ENCODE measurements at places on chromosomes 2 and 18. TPM values are rescaled to one million over a fixed set of nuclear protein-coding genes. Genes with fewer than 3 reads are reported as not detected.

DSG1 gene
- total RNA-seq: 3.6 TPM

CROCC2 gene
- total RNA-seq: not detected

- no peak for DNase-seq
These were observed 37.1 kb downstream of the GPR45 start for GRCh38 chr2:105278654-105279053.

MRPL44 gene
- 29.5 TPM for total RNA-seq

GRCh38 chr2:202099515-202099914, 26.5 kb downstream of the KIAA2012 start:
- no peak for DNase-seq

DNA sequence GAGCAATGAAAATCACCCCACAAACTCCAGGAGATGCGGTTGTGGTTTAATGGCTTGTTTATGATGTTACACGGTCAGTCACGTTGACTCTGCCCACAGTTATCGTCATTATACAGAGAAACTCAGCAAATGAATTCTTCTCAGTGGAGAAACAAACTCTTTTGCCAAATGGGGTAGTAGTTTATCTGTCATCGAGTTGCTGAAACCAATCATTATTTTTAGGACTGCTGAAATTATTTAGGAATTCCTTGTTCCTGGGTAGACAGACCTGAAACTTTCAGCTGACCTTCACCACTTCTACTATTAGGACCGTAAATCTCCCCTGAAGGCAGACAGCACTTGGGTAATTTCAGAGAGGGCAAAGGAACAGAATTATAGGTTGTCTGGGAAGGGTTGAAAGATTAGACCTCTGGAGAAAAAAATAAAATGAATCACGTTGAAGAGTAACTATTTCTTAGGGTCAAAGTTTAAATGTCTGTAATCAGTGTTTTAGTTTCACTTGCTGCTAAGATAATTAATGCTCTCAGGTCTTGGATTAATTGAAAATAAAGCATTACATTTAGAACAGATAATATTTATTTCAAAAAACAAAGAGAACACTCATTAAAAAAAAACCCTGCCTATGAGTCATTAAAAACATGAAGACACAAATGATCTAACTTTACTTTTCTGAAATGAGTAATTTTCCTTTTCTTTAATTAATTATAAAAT, 52.1 kb upstream of the LYPD6 start:
- DNase-seq: no peak

DNA sequence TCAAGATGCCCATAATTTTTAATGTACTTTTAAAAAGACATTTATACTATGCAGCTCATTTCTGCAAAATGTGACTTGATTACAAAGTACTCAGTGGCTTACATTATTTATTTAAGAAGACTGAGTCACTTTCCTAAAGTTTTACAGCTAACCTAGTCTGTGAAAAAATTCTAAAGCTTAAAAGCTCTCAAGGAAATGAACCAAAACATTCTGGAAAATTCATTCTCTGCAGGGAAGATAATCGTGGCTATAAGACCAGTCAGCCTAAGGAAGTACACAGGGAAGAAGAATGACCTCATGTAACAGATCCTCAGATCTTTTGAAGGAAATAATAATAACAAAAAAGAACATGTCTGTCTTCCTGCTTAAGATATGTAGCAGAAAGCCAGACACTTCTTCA, 232.1 kb upstream of the STK17B start:
- DNase-seq: no peak

- no peak for DNase-seq
These were observed 36.1 kb downstream of the MARCO start for GRCh38 chr2:118978064-118978463.

- DNase-seq: peak; percentile 22
These were observed 219.9 kb downstream of the TMX3 start for GRCh38 chr18:68494802-68495581.

DNA sequence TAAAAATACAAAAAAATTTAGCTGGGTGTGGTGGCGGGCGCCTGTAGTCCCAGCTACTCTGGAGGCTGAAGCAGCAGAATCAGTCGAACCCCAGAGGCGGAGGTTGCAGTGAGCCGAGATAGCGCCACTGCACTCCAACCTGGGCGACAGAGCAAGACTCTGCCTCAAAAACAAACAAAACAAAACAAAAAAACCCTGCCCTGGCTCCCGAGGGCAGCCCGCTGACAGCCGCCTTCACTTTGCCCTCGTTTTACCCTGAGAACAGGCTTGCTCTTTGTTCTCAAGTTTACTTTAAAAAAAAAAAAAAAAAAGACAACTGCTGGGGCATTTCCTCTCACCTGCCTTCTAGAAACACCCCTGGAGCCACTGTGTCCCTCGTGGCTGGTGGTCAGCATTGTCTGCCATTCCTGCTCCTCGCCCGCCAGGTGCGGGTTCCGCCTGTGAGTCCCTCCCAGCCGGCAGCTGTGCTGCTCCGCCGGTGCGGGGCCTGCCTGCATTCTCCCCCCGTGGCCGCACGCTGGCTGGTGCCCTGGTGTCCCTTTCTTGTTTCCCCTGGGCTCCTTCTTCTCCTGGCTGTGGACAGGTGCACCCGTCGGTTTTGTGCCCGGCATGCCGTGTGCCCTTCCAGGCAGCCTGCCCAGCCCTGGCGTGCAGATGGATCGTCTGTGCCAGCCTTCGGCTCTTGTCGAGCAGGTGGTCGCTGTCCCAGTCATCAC, 105.7 kb downstream of the USP40 start:
- DNase-seq: no peak

SIX2 gene
- 1.0 TPM for total RNA-seq

- no peak for DNase-seq
These were observed 111.3 kb upstream of the TLK1 start for GRCh38 chr2:171271971-171272436.

RAPGEF4 gene
- 10.9 TPM for total RNA-seq

- DNase-seq: no peak
These were observed 250.3 kb downstream of the TTC32 start for GRCh38 chr2:19651466-19651865.

DNA sequence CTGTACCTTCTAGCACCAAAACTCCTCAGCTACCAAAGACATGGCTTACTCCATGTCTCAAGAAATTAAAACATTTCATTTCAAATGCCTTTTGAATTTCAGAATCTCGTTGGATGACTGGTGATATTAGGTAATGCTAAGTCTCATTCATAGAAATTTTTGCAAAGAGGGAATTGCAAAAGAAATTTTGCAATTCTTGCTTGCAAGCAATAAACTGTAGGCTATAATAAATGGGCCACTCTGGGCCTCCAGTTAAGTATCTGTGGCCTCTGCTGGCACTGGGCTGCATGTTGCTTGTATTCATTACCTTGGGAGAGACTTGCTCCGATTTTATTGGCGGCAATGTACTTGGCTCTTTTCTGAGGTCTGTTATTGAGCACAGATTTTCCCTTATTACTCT, 2.8 kb upstream of the LCLAT1 start:
- no peak for DNase-seq

MOCOS gene
- 1.4 TPM for total RNA-seq

- no peak for DNase-seq
These were observed 114.8 kb downstream of the MCFD2 start for GRCh38 chr2:46800625-46801349.

DNA sequence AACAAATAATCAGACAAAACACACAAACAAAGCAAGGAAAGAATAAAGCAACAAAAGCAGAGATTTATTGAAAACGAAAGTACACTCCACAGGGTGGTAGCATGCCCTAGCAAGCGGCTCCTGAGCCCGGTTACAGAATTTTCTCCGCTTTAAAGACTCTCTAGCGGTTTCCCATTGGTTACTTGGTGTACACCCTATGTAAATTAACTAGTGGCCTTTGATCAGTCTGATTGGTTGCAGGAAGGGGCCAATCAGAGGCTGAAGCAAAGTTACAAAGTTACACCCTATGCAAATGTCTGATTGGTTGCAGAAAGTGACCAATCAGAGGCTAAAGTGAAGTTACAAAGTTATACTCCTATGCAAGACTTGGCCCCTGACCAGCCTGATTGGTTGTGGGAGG, 242.9 kb downstream of the LDLRAD4 start:
- DNase-seq: no peak

GRCh38 chr2:64796926-64797325, 143.2 kb upstream of the SERTAD2 start:
- no peak for DNase-seq

DNA sequence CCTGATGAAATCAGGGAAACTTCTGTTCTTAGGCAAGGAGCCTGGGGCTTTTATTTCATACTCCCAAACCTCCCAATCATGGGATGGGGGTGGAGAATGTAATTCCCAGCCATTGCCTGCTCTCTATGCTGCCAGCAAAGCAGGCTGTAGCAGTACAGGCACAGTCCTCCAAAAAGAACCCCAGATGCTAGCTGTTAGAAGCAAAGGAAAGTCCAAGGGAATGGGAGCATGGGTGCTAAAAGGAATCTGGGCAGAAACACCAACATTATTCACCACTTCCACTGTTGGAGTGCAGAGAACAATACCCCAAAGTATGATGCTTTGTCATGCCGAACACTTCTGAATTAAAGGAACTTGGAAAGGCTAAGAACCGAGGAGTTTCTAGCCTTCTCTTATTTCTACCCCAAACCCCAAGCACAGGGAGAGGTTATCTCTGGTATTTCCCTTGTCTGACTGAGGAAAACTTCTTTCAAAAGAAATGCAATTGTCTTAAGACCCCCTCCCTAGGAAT, 24.7 kb downstream of the MDH1 start:
- DNase-seq: no peak

GRCh38 chr2:110113961-110114591, 1.5 kb downstream of the MALL start:
- DNase-seq: peak; percentile 65

DNA sequence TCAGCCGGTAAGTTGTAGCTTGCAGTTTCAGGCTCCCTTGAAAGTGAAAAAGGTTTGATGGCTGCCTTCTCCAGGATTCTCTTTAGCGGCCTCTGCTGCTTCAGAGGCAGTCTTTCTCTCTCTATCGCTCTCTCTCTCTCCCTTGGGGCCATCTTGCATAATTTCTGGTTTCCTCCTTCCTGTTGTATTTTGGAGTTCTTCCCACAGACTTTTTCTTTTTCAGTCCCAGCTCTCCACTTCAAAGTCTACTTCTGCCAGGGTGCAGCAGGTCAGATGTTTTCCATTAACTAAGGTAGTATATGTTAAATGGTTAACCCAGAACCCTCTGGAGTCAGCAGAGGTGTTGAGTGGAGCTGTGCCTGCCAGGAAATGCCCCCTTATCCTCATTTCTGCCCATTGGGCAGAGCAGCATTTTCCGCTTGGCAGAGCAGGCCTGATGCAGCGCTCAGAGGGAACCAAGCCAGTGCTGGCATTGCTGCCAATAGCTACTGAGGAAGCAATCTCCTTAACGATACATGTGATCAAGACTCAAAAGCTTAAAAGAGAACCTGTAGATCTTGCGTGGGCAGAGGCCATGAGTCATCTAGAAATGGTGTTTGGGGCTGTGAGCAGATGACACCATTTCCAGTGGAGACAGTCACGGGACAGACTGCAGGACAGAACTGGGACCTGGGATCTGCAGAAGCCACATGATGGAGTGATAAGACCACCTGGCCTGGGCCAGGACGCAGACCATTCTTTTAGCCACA, 20.8 kb downstream of the DBI start:
- peak; percentile 78 for DNase-seq

DNA sequence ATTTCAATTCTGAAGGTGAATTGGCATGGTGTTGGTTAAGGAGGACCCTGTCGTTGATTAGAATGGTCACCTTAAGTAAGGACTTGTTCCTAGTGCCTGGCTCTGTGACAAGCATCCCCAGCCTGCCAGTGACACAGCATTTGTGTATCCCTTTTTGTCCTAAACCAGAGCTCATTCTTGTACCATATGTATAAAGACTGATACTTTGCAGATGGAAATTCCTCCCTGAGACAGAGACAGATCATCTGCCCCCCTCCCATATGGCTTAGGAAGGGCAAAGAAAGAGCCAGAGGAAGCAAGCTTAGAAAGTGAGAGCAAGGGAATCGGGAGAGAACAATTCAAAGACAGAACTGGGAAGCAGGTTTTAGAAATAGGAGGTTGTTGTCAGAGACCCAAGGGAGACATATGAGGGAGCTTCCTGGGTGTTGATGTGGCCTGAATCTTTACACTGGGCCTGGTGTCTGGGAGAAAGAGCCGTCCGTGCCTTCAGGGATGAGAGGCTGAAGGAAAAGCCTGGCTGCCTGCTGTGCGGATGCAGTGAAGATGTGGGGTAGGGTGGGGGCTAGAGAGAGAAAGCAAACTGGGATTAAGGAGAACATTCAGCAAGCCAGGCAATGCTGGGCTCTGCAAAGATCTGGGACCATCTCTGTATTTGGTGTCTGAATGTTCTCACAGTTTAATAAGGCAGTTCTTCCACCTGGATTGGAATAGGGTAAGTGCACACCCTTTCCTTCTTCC, 13.2 kb upstream of the CHRNA1 start:
- DNase-seq: no peak
